ENCODE measurements at places on chromosomes 1 and 21.

GRCh38 chr1:113972954-113973353, 6.3 kb upstream of the OLFML3 start:
- DNase-seq = no peak

- no peak for DNase-seq
These were observed 904 bp downstream of the GJB3 start for GRCh38 chr1:34781844-34782391.

DNA sequence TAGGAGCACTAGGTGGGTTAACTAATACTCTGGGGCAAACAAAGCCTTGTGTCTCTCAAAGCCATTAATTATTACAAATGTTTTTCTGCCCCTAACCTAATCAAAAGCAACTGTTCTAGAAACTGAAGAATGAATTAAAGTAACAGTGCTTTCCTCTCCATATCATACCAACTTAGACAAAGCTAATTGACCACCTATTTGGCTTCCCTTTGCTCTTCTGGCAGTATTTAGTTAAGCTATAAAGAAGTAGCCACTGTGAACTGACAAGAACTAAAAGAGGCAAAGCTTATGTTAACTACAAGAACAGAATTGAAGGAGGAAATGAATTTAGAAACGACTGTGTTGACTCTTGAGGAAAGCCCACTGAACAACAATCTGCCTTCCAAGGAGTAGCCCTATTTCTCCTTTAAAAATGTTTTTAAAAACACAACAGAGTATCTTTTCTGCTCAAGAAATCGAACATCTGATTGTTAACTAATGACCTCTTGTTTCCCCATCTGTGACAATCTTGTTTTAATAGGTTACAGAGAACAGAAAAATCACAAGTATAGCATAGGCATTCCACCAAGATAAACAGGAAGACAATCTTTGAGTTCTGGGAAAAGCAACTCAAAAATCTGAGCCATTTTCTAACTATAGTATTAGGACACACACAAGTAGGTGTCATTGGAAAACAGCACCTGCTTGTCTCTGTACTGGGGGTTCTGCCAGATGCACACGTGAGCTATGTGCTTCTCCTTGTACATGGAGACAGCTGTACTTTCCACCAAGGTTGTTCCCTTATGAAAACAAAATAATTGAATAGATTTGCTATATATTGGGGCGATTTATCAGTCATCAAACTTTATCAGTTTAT, 3.1 kb upstream of the EGLN1 start:
- no peak for DNase-seq

DNA sequence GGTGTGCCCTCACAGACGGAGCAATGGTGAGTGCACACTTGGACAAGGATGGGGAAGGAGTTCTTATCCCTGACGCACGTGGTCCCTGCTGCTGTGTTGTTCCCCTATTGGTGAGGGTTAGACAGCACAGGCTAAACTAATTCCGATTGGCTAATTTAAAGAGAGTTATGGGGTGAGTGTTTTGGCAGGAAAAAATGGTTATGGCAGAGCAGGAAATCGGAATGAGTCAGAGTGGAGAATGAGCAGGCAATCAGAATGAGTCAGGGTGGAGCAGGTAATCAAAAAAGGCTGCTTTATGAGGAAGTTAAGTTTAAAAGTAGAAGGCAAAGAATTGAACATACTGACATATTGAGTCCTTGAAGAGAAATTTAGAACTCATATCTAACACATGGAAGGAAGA, 100.5 kb downstream of the NGF start:
- no peak for DNase-seq

DNA sequence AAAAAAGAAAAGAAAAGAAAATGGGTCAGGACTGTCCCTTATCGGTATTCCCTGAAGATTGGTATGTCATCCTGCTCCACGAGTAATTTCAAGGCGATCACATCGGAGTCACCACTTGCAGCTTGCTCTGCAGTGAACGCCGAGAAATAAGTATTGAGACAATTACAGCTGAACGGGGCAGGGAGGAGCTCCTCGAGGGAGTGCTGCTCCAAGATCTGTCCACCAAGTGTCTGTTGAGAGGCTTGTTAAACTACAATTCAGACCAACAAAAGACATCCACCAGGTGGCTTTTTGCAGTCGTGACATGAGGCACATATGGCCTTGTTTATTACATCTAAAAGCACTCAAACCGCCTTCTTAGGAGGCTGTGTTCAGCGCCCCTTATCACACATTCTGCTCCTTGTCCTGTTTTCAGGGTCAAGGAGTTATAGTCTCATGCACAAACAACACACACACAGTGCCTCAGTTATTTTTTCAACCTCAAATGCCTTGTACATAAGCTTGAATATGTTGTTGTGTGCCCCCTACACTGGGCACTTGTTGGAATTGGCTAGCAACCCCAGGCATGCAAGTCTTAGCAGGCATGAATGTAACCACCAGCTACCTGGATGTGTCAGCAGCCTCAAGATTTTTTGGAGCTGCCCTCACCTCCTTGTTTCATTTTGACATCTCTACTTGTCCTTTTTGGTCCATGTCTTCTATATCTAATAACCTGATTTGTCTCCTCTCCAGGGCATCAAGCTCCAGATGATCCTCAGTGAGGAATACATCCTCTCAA, 13.0 kb upstream of the CD48 start:
- DNase-seq = no peak

- no peak for DNase-seq
These were observed 853.5 kb upstream of the TMPRSS15 start for GRCh38 chr21:19256934-19257660.

DNA sequence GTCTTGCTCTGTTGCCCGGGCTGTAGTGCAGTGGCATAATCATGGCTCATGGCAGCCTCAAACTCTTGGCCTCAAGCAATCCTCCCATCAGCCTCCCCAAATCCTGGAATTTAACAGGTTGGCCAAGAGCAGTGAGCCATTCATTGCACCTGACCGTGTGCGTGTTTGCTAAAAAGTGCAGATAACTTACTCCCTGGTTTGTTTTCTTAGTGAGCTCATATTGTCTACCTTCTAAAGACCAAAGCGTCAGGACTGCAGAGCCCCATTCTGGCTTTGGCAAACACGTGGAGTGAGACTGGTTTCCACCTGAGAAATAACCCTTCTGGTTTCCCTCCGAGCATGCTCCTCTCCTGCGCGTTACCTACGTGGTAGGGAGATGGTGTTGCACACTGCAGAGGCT, 32.2 kb upstream of the CA6 start:
- DNase-seq = no peak

GRCh38 chr1:218390618-218391017, 45.5 kb downstream of the TGFB2 start:
- no peak for DNase-seq

GRCh38 chr1:68221001-68221979, 11.0 kb downstream of the WLS start:
- no peak for DNase-seq

- DNase-seq = no peak
These were observed 30.2 kb downstream of the SRRM1 start for GRCh38 chr1:24673341-24673740.

DNA sequence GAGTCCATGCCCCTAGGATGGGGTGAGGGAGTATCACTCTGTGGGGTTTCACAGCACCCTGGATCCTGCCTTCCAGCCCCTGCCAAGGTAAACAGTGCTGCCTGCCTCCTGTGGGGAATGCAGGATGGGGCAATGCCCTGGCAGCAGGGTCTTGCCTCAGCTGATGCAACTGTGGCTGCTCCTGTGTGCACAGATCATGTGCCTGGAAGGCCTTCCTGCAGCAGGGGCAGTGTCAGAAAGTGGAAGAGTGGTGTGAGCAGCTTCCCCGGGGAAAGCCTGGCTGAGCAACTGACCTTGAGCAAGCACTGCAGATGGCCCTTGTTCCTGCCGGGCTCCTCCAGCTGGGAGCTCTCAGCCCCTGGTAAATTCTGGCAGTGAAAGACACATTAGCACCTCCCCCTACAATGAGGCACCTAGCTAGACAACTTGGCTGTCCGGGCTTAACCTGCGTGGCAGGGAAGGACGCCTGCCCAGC, 9.9 kb downstream of the TOR3A start:
- DNase-seq = no peak
